ENCODE measurements at places on chromosomes 5 and 9. TPM values are rescaled to one million over a fixed set of nuclear protein-coding genes. Genes with fewer than 3 reads are reported as not detected.

Gene TEX48
- not detected for total RNA-seq

GRCh38 chr5:90022002-90022710 is 387.4 kb downstream of the CETN3 start:
- no peak for DNase-seq

DNA sequence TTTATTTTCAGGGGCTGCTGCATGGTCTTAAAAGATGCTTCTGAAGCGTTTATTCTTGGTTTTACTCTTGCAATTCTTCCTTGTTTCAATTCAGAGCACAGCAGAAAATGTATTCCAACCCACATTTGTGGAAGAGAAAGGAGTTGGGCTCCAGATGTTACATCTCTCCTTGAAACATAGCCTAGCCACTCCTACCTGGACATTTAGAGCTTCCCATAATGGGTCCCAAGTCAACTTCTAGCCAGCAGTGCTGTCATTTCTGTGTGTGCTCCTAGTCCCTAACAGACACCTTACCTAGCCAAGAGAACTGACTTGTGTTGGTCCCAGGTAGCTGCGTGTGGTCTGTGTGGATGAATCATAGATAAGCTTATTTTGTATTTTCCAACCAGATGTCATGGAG is 61.2 kb upstream of the ANKRD55 start:
- no peak for DNase-seq

DNA sequence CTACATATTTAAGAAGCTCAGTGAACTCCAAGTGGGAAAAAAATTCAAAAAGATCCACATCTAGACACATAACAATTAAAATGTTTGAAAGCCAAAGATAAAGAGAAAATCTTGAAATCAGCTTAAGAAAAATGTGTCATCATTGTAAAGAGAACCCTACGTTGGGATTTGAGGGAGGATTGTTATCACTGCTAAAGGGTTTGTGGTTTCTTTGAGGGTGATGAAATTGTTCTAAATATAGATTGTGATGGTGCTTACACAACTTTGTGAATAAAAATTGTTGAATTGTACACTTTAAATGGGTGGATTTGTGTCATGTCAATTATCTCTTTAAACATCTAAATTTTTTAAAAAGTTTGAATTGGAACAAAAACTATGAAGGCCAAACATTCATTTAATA is 92.2 kb upstream of the ADAMTS19 start:
- no peak for DNase-seq

GRCh38 chr5:120621339-120621738 is 157.2 kb downstream of the PRR16 start:
- no peak for DNase-seq

Measured in neural crest cell (in vitro differentiated cells).